Activated CD8-positive, alpha-beta memory T cell treated with anti-CD3 and anti-CD28 coated beads for 1 hour (primary cell): ENCODE measurements at places on chromosomes 2 and 18.
A peak's percentile ranks its signal among the peaks of the same experiment; 100 is the strongest.

GRCh38 chr2:64525317-64525613, 1.1 kb downstream of the AFTPH start:
- DNase-seq: no peak

DNA sequence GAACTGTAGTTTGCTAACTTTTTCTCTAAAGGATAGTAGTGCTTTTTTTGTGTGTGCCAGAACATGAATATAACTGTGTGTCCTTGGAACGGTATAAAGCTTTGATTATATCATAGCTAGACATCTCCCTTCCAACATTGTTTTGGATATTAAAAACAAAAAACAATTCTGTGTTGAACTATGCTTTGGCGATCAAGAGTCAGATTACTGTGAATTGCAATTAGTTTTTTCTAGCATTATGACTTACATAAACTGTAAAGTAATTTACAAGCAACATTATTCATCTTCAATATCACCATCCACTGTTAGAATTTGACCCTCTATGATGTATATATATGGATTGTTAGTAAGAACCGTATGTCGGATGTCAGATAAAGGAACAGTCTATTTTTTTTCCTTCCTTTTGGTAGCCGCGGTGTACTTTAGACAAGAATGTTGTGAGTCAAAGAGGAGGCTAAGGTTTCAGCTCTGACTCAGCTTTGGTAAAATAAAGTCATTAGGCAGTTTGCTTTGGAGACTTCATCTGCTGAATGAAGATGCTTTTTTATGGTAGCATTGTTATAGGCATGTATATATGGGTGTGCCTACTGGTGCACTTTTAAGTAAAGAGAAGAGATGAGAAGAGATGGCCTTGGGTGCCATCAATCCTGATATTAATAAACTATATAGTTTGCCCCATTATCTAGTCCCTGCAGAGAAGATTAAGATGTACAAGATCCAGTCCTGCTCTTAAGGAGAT, 76.4 kb downstream of the LTBP1 start:
- no peak for DNase-seq

DNA sequence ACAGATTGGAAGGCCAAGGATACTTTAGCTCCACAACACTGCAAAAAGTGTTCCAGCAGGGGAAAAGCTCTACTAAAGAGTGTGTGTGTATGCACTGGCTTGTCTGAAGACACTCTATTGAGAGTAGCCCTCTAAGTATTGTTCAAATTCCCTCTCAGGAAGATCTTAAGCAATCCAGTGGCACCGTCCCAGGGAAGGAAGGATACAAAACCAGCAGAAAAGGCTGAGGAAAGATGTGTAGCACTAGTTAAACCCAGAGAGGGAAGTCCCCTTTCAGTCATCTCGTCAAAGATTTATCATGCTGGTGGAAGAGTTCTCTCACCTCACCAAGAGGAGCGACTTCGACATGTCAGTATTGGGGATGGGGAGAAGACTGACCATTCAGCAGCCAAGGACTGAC, 50.5 kb downstream of the DHRS9 start:
- no peak for DNase-seq

DNA sequence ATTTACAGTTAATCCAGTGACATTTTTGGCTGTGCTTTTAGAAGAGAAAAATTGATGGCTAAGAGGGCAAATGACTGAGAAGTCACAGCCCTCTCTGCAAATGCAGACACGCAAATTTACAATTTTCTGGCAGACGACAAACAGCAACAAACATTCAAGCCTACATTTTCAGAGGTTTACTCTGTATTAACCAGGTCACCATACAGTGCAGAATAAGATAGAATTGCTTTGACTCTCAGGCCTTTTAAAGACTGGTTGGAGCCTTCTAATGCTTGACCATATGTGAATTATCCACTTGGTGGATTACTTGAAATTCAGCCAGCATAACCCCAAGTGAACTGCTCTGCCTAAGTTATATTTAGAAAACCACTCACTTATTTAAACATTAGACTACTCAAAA, 280.9 kb upstream of the STON1 start:
- DNase-seq: no peak

DNA sequence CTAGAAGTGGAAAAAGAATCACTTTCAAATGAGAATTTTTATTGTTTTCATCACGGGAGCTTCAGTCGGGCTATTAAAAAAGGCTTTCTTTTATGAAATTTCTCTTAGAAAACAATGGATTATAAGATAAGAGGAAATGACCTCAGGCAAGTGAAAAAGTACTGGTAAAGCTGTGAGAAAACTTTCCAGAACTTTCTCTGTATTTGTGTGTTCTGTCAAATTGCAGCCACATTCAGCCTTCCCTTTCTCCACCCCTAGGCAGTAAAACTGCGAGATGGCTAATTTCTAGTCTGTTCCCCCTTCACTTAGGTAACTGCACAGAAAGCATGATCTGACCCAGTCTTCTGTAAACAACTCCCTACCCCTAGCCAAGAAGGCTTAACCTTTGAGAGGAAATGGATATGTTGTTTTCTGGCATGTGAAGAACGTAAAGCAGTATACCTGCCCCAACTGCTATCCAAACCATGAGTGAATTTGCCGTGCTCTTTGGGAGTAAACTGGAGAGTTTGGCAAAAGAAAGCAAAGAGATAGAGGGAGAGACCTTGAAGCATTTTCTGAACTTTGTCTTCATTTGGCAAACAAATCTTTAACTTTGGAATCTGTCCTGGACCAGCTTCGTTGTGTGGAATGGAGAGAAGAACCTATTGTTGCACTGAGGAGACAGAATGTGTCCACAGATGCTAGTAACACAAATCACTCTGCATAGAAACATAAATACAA, 105.4 kb downstream of the ETAA1 start:
- no peak for DNase-seq

GRCh38 chr2:118222672-118223421, 134.6 kb downstream of the INSIG2 start:
- DNase-seq: no peak

DNA sequence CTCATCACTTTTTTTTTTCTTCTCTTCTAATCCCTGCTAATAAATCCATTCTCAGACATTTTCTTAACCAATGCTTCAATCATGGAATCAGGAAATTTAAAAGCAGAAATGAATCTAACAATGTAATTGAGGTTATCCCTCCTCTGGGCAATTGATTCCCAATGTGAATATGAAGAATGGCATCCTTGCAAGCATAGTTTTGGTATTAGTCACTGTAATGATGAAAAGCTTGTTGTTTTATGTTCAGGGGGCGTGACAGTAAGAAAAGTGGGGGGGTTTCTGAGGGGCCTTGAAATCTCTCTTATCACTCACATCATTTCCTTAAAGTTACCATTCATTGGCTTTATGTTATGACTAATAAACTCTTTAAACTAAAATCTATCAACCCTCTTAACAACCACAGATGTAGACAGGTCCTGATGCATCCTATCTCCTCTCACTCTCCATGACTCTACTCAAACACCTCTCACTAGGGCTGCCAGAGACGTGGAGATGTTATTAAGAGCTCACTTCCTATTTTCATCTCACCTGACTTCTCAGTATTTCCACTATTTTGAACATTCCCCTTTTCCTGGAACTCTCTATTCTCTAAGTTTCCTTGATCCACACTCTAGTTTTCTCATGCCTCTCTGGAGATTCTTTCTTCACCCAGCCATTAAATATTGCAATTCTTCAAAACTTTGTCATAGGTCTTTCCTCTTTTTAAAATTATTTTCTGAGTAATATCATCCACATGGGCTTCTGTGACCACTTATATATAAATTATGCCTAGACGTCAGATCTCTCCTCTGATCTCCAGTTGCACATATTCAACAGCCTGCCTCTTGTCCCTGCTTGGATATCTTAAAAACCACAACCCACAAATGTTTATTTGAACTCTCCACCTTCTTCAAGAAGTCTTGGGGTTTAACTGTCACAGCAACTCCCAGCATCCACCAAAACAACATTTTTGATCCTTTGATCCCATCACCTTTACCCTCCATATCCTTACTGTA, 332.9 kb downstream of the CDH2 start:
- no peak for DNase-seq

- peak; percentile 64 for DNase-seq
Measured at GRCh38 chr2:231463698-231464575, at the start of gene NCL. TSS of gene NCL (minus strand) at chr2:231464484. CDS start at chr2:231464353, 131 bp downstream.

DNA sequence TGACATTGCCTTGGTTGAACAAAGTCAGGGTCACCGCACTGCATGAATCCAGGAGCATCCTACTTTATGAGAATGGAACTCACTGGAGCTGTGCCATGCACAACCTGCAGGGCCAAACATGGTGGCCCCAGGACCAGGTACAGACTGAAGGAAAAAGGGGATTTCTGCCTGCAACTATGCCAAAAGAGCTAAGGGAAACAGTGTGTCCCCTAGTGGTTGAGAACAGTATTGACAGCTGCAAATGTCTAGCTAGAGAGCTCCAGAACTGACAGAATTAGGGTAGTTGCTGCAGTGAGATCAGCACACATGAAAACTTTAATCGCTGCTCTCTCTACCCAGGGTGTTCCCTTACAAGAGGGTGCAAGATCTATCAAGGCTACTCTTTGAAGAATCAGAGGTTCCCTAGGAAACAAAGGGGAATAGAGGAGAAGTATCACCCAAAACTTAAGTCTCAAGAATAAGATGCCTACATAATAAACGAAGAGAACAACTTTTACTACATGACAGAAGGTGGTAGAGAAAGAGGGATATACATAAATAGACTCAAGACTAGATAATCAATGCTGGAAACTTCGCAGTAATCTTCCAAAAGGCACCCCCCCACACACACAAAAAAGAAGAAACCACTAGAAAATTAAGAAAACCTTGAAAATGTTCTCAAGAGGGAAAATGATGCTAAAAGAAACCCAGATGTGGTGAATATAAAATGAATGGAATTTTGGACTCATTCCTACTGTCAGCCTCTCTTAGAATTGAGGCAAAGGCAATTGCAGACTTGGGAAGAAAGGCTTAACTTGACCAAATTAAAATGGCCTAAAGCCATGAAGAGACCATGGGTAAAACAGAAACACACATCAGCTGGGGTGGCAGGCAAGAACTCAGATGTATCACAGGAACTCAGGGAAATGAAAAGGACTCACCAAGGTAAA, 43.6 kb upstream of the IHH start:
- no peak for DNase-seq

DNA sequence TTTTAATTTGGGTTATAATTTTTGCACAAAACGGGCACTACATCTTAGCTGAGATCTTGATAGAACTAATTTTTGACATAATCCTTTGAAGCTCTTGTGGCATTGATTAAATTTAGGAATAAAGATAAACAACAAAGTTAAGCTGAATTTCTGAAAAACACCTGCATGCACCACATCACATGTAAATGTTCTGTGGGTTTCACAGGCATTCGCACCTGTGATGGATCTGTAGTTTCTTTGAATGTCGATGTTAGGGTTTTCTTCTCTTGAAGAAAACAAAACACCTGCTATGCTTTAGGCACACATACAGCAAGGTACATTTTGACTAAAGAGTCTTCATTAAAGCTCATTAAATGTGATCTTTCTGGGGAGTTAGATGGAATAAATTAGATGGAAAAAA, 60.3 kb downstream of the RPIA start:
- DNase-seq: no peak

DNA sequence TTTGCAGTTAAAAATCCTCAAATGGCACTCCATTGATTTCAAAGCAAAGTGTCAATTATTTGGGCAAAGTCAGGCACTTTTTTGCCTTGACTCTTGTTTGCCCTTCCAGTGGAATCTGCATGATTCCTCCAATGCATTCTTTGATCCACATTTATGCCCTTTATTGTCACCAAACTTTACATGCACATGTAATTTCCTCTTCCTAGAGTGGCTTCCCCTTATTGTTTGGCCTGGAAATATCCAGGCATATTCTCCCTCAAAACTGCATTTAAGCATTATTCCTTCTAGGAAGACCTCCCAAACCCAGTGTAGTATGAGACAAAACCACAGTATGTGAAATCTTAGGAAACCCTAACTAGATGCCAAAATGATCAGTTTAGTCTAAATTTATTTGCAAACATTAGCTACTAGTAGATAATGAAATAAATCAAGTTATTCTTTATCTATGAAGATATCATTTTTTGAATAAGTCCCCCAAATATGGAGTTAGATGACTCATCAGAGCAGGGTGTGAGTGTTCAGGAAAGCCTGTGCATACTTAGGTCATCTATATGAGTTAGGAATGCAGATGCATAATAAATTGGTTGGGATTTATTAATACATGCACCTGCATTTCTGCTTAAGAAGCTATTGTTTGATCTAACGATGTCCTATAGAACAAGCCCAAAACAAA, 433.3 kb upstream of the TCF4 start:
- DNase-seq: no peak

DNA sequence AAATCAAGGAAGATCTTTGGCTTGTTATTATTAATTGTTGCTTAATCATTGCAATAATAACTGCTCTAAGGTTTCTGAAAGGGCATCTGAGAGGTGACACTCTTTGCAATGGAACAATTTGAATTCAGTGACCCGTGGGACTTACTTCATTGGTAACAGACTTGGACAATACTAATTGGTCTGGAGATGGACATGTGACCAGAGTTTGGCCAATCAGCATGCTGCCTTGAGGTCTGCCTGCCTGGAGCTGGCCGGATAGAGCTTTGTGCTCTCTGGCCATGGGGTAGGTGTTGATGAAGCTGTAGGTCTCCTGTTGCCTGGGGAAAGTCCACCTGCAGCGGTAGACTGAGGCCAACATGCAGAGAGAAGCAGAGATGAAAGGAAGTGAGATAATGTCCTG, 24.0 kb upstream of the VPS4B start:
- no peak for DNase-seq

DNA sequence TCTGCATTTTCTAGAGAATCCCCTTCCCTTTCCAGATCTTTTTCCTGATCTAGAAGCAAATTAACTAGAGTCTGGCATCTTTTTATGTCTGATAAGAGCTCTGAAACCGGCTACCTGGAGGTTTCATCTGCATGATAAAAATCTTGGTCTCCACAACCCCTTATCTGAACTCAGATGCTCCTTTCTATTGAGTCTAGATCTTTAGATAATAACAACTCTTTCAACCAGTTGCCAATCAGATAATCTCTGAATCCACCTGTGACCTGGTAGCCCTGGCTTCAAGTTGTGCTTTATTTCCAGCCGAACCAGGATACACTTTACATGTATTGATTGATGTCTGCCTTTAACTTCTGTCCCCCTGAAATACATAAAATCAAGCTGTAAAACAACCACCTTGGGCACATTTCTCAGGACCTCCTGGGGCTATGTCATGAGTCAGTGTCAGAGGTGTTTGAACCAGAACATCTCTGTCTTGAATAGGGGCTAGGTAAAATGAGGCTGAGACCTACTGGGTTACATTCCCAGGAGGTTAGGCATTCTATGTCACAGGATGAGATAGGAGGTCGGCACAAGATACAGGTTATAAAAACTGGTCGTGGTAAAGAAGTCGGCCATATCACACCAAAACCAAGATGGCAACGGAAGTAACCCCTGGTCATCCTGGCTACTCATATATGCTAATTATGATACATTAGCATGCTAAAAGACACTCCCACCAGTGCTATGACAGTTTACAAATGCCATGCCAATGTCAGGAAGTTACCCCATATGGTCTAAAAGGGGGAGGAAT, 20.8 kb downstream of the RALBP1 start:
- DNase-seq: no peak

DNA sequence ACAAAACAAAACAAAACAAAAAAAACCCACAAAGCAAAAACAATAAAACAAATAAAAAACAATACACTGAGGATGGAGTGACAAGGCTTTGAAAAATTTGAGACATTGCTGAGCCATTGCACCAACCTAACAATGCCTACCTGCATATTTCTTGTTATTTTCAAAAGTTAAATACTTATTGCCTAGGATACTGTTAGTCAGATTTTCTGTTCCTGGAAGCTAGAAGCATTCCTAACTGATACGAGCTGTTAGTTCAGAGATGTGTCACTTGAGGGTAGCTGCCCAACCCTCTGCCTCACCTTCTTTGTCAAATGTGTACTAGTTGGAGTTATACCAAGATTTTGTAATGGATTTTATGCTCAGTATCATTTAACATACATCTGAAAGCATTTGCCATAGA, 187.2 kb downstream of the TXNL1 start:
- DNase-seq: no peak
